Renal cortex interstitium (tissue), 15 donors: ENCODE measurements at places on chromosomes 4 and X. TPM values are rescaled to one million over a fixed set of nuclear protein-coding genes. Genes with fewer than 3 reads are reported as not detected.

Gene HEPH
- polyA plus RNA-seq, result 44.6 TPM

Gene CXCL8
- polyA plus RNA-seq, result 0.57 TPM

GRCh38 chrX:153643431-153644351 is 3.3 kb upstream of the DUSP9 start:
- DNase-seq, result no peak

GRCh38 chrX:121932688-121933087 is 885.3 kb downstream of the GLUD2 start:
- DNase-seq, result no peak

Gene LRCH2
- 13.7 TPM for polyA plus RNA-seq

Gene TCEAL5
- 14.5 TPM for polyA plus RNA-seq

DNA sequence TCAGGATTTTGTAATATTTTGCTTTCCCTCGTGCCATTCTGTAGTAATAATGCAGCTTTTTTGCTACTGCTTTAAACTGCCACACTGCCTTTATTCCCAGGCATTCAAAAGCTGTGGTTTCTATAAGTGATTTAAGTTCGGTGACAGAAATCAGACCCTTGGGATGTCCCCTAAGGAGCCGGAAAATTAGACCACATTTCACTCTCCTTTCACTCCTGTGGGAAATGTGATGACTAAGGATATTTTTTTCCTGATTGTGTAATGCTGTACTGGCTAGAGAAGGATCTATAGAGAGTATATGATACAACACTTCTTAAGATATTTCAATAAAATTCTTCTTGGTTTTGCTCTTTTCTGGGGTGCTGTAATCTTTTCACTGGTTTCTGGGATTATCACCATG is 24.4 kb downstream of the UGT2A3 start:
- no peak for DNase-seq

DNA sequence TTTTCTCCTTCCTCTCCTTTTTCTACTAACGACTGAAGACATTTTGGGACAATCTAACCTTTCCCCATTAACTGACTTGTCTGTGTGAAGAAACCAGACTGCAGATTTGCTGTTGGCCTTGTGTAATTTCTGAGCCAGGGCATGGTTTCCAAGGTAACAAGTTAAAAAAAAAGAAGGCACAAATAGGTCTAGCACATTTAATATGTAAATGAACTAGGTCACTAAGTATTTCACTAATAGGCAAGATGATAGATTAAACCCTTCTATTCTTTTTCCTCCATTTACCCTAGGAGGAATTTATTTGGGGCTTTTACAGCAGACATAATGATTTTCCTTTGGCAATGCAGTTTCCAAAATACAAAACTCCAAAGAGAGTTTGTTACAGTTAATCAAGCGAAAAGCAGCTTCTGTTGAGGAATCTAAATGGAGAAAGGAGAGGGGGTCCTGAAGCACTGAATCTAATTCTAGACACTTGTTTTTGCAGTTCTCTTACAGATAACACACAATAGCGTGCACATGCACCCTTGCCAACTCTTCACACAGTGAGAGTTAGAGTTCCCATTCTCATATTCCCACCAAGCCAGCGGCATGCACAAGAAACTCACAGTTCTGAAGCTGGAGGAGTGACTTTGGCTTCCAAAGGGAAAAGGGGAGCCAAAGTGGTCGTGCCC is 72.0 kb downstream of the TSPAN5 start:
- no peak for DNase-seq

- no peak for DNase-seq
Measured at GRCh38 chr4:158869001-158869400, 100.2 kb downstream of the FNIP2 start.

GRCh38 chr4:33437406-33437805 is 2717.2 kb downstream of the PCDH7 start:
- DNase-seq, result no peak

Gene NIPAL1
- 11.1 TPM for polyA plus RNA-seq

GRCh38 chr4:26076000-26076587 is 162.1 kb downstream of the SMIM20 start:
- DNase-seq, result no peak

Gene USP51
- polyA plus RNA-seq, result 11.1 TPM

GRCh38 chr4:143215873-143216272 is 31.2 kb downstream of the USP38 start:
- no peak for DNase-seq

- DNase-seq, result peak; percentile 42
Measured at GRCh38 chr4:20617678-20618396, 82.4 kb upstream of the PACRGL start.

Gene ADH7
- not detected for polyA plus RNA-seq

GRCh38 chrX:123859409-123859845 is 426 bp upstream of the XIAP start:
- DNase-seq, result peak; percentile 46
